ENCODE measurements at places on chromosomes 5 and 9.

GRCh38 chr9:124723352-124723751 lies 47.8 kb downstream of the NR6A1 start:
- DNase-seq, result no peak

DNA sequence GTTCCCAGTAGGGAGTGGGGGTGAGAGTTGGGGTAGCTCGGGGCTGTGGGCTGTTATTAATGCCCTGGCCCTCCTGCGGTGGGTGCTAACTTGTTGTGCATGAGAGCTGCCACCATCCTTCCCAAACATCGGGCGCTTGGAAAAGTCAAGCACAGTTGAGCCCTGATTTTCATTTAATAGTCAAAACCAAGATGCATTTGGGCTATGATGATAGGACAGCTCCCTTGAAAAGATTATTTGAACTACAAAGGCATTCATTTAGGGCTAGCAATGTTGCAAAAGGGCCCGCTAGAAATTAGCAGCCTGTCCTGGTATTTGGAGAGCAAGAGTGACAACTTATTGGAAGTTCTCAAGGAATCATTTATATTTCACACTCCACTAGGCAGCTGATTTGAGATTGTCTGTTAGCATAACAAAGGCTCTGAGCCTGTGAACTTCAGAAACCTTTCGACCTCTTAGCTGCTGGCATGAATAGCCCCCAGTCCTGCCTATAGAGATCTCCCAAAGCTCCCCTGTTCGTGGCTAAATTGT lies 128.2 kb upstream of the TMEM161B start:
- DNase-seq, result no peak

DNA sequence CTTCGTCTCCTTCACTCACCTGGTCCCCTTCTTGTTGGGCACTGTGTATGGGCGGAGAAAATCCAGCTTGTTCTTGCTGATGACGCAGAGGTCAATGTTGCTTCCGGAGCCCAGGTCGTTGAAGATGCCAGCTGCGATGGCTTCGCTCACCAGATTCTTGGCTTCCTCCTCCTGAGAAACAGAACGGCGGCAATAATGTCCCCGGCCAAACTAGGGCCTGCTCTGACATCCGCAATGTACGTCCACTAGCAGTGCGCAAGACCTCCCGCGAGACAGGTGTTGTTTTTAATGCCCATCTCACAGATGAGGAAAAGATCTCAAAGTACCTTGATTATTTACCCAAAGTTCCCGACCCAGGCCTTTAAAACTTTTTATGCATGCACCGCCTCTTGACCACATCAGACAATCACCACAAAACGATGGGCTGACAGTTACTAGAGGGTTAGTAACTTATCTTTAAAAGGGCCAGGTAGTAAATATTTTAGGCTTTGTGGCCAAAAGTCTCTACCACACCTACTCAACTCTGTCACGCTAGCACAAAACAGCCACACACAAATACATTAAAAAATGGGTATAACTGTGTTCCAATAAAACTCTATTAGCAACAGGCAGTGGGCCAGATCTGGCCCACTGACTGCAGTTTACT lies 58.4 kb downstream of the PSMB7 start:
- DNase-seq, result no peak

GRCh38 chr5:7395432-7395946 lies 449 bp upstream of the ADCY2 start:
- no peak for DNase-seq

GRCh38 chr9:78783743-78784142 lies 486.8 kb downstream of the PSAT1 start:
- DNase-seq, result no peak

GRCh38 chr5:76732405-76733048 lies 16.6 kb downstream of the F2R start:
- DNase-seq, result no peak

- peak; percentile 10 for DNase-seq
These were observed 594 bp downstream of the FAM120A start for GRCh38 chr9:93451849-93452709.

DNA sequence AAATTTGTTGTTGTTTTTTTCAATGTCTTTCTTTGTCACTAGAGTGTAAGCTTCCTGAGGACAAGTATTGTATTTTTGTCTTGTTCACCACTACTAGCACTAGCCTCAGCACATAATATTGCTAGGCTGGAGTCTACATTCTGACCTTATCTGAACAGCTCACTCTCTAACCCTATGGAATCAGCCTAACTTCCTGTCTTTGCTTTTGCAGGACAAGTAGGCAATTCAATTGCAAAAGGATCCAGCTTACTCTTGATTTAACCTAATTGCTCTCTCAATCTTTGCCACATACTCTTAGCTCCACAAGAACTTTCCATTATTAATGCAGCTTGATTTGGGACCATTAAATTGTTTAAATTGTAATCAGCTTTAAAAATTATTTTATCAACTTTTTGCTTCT lies 308.5 kb downstream of the MAN2A1 start:
- DNase-seq, result no peak

GRCh38 chr5:10731913-10732312 lies 29.1 kb downstream of the DAP start:
- DNase-seq, result no peak

GRCh38 chr9:14111696-14112095 lies 202.2 kb downstream of the NFIB start:
- no peak for DNase-seq

DNA sequence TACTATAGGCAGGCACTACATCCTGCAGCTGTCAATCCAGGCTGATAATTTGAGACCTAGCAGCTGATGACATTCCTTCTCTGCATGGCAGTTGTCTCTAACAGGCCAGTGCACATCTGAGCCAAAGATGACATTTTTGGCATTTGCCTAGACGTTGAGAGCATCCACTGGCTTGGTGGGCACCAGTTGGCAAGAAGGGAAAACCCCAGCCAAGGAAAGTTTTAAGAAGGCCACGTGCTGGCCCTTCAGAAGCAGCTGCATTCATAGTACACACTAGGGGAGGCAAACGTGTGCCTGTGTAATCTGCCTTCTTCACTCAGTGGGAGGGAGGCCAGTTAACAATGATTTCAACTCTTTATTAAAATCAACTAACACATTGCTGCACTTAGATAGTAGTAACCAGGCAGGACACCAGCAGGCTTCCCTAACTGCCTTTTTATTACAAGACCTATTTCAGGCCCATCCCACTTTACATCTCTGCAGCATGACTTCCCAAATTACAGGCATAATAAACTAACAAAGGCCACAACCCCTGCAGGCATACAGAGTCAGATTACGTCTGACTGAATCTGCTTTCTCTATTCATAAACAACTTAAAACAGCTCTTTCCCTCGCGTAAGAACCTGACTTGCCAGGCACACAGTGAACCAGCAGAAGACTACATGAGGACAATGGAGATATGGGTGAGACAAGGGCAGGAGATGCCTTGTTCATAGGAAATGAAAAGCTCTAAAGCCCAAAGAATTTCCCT lies 576.3 kb downstream of the PDE4D start:
- DNase-seq, result no peak

DNA sequence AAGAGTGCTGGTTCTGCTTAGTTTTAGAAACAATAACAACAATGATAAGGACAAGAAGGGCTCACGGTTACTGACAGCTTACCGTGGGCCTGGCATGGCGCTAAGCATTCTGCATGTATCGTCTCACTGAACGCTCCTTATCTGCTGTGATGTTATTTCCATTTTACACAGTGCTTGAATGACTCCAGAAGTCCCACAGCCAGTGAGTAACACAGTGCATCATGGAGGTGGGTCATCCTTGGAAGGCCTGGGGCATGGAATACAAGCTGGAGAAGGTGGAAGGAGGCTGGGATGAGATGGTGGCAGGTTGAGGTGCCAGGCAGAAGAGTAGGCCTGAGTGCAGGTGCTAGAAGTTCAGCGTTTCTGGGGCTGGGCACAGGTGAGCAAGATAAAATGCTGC lies 36.5 kb upstream of the FAT2 start:
- no peak for DNase-seq

- DNase-seq, result peak; percentile 11
These were observed 861 bp downstream of the UBQLN1 start for GRCh38 chr9:83706676-83707517.

- DNase-seq, result no peak
These were observed 234.5 kb upstream of the TRPM3 start for GRCh38 chr9:71355884-71356283.

- DNase-seq, result no peak
These were observed 76.9 kb upstream of the IL17B start for GRCh38 chr5:149455889-149456409.

DNA sequence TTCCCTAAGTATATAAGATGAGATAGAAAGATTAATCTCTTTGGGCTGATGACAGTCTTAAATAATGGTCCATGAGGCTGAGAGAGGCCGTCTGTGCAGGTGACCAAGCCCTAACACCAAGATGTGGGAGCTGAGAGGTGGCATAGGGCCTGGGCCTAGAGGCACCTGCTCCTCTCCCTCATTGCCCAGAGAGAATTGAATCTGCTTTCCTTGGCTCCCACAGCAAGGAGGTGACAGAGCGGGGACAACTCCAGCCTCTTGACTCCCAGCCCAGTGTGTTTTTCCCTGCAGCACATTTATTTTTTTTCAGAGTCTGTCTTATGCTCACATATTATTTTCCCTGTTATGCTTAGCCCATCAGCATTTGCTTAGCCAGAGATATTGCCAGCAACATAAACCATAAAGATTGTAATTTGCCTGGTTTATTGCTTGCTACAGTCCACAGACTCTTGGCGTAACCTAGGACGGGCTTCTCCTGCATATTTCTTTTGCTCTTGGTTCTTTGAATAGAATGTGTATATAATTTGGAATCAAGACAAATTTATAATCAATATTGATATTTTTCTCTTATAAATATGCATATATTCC lies 105.6 kb downstream of the NTRK2 start:
- no peak for DNase-seq

GRCh38 chr9:127644943-127645342 lies 32.9 kb downstream of the STXBP1 start:
- no peak for DNase-seq

- DNase-seq, result no peak
These were observed at the start of gene PDE4D for GRCh38 chr5:59893429-59894227. PDE4D (minus strand) TSS chr5:59893726.

DNA sequence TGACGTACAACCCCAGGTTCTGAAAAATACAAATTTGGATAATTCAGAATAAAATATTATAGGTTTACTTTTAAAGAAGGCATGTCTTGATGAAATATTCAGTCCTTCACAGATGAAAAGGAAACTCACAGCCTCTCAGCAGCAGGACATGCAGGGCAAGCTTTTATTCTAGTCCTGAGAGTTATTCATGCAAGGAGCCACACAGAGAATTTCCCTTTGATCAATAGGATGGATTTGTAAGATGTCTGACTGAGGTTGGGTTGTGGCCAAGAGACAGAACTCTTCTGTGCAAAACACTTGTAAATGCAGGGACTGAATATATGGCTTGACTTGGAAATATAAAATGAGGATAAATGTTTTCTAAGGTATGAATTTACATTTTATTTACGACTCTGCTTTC lies 48.8 kb upstream of the TBCA start:
- DNase-seq, result no peak

GRCh38 chr5:94153736-94154450 lies 412.5 kb upstream of the POU5F2 start:
- DNase-seq, result no peak

DNA sequence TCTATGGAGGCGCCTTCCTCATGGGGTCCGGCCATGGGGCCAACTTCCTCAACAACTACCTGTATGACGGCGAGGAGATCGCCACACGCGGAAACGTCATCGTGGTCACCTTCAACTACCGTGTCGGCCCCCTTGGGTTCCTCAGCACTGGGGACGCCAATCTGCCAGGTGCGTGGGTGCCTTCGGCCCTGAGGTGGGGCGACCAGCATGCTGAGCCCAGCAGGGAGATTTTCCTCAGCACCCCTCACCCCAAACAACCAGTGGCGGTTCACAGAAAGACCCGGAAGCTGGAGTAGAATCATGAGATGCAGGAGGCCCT lies 3.2 kb downstream of the CEL start:
- no peak for DNase-seq

DNA sequence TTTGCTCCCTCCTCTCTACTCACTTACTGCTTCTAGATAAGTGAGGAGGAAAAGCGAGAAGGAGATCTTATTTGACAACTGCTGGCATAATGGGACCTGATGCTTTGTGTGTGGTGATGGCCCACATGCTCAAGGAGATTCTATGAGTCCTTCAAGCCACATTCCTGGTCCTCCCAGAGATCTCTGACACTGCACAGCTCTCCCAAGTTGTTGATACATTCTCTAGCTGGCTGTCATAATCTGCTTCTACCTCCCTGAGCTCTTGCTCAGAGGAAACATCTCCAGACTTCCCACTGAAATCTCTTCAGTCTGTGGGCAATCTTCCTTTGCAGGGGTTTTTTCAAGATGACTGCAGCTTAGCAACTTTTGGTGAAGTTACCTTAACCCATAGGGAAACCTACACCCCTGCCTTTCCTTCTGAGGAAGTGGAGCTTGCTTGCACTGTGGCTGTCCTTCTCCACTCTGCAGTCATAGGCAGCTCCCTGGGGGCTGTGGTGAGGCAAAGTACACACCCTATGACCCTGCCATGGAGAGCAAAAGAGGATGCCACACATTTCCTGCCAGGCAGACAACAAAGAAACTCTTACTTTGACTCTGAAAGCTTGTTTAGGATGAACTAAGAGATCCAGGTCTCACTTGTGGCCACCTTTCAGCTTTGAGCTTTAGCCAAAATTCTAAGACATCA lies 163.8 kb downstream of the TMEM38B start:
- no peak for DNase-seq

GRCh38 chr5:148653291-148653835 lies 964 bp downstream of the HTR4 start:
- no peak for DNase-seq

DNA sequence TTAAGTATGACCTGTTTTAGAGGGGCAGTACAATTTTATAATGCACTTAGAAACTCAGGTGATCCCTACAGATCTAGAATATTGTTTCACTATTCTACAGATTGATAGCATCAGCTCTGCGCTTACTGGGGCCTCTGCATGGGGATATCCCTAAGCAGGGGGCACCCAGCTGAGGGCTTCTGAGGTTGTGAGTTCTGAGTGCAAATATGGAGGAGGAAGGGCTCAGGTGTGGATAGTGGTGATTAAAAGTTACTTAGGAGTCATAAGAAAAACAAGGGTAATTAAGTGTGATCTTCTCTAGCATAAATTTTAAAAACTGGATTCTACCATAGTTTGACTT lies 274.4 kb downstream of the EFNA5 start:
- no peak for DNase-seq

GRCh38 chr9:128411364-128412119 lies 9.1 kb upstream of the CERCAM start:
- no peak for DNase-seq

GRCh38 chr9:135887021-135887507 lies 20.3 kb downstream of the CAMSAP1 start:
- no peak for DNase-seq
